ENCODE measurements at places on chromosomes 6 and 20.

- DNase-seq = no peak
Observed at GRCh38 chr20:13220194-13220903, 725 bp upstream of the ISM1 start.

- peak; percentile 20 for DNase-seq
Observed at GRCh38 chr20:58481481-58482021, 33.6 kb downstream of the APCDD1L start.

- DNase-seq = no peak
Observed at GRCh38 chr6:20034408-20034769, 177.9 kb downstream of the MBOAT1 start.

DNA sequence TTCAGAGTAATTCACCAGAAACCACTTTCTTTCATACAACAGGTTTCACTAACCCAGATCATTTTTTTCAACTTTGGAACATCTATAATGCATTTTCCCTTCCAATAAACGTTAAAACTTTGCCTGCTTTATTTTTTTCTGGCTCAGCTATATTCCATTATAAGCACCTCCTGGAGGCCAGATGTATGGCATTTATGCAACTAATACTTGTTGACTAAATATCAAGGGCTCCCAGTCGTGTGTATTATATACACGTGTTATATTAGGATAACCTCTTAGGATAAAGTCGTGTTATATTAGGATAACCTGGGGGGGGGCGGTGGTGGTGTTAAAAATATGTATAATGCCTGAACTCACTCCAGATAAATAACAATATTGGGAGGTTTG is 6.7 kb downstream of the OPN5 start:
- no peak for DNase-seq

- no peak for DNase-seq
Observed at GRCh38 chr6:108838101-108838717, 10.0 kb upstream of the ARMC2 start.

- DNase-seq = no peak
Observed at GRCh38 chr20:60237981-60238380, 279.8 kb downstream of the CDH26 start.

DNA sequence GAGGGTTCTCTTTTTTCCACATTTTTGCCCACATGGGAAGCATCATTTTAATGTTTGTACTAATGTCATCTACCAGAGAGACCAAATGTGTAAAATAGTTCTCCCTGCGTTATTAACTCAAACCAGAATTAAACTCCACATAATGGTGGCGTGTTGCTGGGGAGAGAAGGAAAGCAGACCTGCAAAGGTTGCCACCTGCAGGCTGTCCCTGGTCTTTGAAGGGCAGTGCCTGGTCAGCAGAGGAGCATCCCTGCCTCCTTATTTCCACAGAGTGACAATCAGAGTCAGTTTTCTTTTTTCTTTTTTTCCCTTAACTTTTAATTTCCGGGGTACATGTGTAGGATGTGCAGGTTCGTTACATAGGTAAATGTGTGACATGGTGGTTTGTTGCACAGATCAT is 214.5 kb downstream of the TBX18 start:
- DNase-seq = no peak

DNA sequence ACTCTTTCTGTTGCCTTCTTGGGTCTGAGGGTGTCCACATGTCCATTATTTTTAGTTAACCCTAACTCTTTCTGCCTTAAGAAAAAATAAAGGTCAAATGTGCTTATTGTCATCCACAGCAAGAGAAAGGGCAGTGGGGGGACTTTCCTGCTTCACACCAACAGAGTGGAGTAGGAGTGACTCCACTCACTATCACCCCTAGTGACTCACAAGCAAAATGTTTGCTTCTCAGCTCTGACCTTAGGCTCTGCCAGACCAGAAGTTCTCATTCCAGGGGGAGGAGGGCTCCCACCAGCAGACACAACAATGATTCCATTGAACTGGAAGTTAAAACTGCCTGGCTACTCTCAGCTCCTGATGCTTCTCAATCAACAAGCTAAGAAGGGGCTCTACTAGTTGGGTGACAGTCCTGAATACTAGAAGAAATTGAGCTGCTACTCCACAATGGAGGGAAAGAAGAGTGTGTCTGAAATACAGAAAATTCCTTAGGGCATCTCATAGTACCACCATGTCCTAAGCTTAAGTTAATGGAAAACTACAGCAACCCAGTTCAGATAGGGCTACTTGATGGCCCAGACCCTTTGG is 83.9 kb upstream of the AFDN start:
- DNase-seq = no peak

DNA sequence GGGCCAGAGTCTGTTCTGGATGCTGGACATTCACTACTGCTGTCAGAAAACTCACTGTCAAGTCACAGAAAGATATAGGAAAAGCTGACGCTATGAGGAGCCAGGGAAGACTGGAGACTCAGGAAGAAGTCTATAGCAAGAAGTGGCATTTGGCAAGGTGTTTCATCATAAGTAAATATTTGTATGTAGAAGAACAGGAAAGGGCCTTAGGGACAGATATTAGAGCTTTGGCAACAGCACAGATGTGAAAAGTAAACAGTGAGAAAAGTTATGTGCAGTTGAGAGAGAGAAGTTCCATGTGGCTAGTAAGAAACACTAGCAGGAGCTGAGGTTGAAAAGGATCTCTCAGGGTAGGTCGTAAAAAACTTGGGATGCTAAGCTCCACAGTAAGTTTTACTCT is 868.9 kb downstream of the PHF3 start:
- DNase-seq = no peak

- no peak for DNase-seq
Observed at GRCh38 chr6:133788556-133788955, 100.4 kb upstream of the TCF21 start.

GRCh38 chr6:39518221-39518620 is 195.7 kb upstream of the KCNK16 start:
- no peak for DNase-seq

- no peak for DNase-seq
Observed at GRCh38 chr6:15413466-15414234, 167.8 kb downstream of the JARID2 start.

DNA sequence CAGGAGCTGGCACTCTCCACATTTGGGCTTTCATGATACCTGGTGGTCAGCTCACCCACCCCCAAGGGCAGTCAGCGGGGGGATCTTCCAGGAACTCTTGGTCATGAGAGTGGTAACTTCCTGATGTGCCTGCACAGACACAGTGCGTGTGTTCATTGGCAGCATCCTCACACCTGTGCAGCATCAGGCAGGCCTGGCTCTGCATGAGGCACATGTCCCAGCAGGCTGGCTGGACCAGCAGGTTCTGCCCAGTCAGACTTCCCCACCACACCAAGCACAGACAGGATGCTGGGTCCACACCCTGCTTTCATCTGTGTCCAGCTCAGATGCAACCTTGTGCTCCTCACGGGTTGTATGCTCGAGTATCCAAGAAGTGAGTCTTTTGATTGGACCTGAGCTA is 15.7 kb upstream of the UNC93A start:
- no peak for DNase-seq

DNA sequence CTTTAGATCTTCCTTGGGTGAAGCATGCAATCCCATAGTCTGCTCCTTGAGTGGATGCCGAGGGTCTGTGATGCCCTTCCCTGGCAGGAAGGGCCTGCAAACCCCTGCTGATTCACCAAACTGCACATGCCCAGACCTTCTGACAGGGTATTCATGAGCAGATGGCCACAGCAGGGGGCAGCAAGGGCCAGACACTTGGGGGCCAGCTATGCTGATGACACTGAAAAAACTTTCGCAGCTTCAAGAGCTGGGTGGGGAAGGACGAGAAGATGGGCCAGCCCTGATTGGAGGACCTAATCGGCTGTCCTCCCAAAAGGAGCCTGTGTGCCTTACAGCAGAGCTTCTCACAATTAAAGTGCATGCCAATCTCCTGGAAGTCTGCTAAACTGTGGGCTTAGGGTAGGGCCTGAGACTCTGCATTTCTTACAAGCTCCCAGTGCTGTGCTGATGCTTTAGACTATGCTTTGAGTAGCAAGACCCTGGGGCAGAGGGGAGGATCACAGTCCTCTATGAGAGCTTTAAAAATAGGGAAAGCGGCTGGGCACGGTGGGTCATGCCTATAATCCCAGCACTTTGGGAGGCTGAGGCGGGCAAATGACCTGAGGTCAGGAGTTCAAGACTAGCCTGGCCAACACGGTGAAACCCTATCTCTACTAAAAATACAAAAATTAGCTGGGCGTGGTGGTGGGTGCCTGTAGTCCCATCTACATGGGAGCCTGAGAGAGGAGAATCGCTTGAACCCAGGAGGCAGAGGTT is 15.2 kb upstream of the GDAP1L1 start:
- DNase-seq = no peak

DNA sequence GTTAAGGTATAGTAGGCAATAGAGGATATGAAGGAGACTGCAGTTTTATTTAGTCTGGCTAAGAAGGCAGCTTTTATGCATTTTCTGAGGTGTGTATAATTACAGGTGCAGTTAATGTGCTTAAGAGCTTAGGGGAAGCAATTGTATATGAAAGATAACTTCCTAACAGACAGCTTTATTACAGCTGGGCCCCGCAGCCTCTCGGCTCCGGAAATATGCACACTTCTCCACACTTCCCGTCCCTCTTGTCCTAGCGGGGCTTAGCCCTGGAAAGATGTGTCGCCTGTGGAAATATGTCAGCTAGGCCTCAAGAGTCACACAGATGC is 178.4 kb upstream of the ARID1B start:
- DNase-seq = no peak

DNA sequence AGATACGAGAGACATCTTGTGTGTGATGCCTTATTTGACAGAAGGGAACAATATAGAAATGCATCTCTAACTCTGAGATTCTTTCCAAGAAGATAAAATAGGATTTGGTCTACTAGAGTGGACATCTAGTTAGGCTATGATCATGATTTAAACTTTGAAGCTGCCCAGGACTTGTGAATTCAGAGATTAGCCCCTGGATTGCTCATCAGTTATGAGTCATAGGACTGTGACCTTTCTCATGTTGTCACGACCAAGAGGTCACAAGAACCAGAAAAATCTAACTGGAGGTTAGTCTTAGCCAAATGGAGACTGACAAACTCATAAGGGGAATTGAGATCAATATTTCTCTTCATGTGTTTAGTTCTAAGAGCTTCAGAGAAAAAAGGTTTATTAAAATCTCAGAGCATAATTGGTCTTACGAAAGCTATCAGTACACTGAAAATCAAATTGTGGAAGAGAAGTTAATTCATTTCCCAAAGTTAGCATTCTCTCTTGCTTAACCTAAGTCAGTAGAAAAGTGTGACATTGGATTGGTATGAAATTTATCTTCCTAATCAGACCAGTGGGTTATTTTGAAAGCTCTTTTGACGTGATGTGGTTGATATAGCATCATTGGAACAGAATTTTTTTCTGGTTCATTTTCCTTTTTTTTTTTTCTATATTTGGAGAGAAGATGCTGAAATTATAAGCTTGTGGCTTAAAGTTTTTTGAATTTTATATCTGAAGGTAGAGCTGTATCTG is 245.7 kb downstream of the RNF144B start:
- DNase-seq = no peak

- DNase-seq = no peak
Observed at GRCh38 chr6:44856479-44856878, 469.0 kb downstream of the CDC5L start.

GRCh38 chr6:107661291-107661690 is 162.8 kb downstream of the SCML4 start:
- DNase-seq = no peak

DNA sequence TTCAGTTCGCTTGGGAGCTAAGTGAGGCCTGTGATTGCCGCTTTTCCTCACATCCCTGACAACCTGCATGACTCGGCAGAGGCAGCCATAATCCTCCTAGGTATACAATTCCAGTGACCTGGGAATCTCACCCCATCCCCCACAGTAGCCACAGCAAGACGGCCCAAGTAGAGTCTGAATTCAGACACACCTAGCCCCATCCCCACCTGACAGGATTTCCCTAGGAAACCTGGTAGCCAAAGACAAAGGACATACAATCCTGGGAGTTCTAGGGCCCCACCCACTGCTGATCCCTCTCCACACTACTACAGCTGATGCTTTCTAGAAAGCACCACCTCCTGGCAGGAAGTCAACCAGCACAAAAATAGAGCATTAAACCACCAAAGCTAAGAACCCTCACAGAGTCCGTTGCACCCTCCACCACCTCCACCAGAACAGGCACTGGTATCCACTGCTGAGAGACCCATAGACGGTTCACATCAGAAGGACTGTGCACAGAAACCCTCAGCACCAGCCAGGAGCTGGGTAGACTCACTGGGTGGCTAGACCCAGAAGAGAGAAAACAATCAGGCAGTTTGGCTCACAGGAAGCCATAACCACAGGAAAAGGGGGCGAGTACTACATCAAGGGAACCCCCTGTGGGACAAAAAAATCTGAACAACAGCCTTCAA is 17.9 kb upstream of the RUNX2 start:
- DNase-seq = peak; percentile 31

- peak; percentile 79 for DNase-seq
Observed at GRCh38 chr20:62953839-62954703, 1.6 kb downstream of the SLC17A9 start.

DNA sequence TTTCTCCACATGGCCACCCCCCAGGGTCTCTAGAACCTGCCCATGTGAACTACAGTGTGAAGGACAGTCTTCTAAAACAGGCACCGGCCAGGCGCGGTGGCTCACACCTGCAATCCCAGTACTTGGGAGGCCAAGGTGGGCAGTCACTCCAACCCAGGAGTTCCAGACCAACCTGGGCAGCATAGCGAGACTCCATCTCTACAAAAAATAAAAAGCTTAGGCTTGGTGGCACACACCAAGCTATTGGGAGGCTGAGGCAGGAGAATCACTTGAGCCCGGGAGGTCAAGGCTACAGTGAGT is 13.7 kb downstream of the ACSS1 start:
- DNase-seq = no peak

GRCh38 chr6:43455531-43456428 is at the start of gene DLK2:
Gene DLK2, minus strand, starts transcription at chr6:43455548. Its CDS starts 723 bp downstream, at chr6:43454825.
- DNase-seq = peak; percentile 25

GRCh38 chr6:81797591-81797990 is 45.1 kb upstream of the TENT5A start:
- DNase-seq = no peak

GRCh38 chr6:116087437-116088027 is 13.1 kb upstream of the NT5DC1 start:
- DNase-seq = no peak

DNA sequence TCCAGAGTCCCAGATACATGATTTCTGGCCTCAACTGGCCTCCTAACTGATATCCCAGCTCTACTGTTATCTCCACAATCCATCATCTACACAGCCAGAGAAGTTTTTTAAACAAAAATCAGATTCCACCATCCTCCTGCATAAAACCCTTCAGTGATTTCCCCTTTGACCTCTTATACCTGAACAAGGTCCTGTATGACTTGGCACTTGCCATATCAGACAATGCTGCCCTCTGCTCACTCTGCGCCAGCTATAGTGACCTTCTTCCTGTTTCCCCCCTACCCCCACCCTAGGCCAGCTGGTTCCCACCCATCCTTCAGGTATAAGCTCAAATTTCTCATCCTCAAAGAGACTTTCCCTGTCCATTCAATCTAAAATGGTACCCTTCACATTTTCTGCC is 322.2 kb downstream of the PKHD1 start:
- no peak for DNase-seq
